ENCODE measurements at places on chromosomes 2 and 18.

DNA sequence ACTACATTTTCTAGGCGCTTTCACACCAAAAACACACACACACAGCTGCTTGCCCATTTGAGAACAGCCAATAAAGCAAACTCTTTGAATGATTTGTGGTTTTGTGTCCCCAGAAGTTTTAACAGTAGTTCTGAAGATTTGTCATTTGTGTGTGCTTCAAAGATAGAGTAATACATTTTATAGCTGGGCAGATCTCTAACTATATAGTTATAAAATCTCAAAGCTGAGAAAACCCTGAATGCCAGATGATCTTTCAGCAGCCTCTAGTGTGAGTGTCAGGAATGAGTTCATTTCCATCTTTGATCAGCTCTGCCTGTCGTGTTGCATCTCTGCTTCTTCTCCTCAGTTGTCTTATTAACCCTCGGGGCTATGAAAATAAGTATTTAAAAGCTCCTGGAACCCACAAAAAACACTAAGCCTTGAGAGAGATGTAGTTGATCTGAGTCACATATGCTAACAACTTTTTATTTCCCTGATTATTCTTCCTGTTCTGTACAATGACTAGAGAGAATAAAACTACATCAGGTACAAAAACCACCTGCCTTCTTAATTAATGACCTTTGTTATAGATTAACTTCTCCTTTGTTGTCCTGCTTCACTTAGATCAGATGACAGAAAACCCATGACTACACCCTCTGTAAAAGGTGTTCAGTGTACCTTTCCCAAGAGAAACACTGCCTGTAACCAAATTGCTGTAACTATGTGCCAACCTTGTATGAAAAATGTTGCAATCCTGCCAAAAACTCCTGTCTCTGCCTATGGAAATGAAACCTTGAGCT is 30.0 kb upstream of the SLC3A1 start:
- no peak for DNase-seq

GRCh38 chr2:51324051-51324450 is 292.1 kb upstream of the NRXN1 start:
- no peak for DNase-seq

- DNase-seq = no peak
These were observed 25.3 kb downstream of the FSHR start for GRCh38 chr2:49129034-49129433.

DNA sequence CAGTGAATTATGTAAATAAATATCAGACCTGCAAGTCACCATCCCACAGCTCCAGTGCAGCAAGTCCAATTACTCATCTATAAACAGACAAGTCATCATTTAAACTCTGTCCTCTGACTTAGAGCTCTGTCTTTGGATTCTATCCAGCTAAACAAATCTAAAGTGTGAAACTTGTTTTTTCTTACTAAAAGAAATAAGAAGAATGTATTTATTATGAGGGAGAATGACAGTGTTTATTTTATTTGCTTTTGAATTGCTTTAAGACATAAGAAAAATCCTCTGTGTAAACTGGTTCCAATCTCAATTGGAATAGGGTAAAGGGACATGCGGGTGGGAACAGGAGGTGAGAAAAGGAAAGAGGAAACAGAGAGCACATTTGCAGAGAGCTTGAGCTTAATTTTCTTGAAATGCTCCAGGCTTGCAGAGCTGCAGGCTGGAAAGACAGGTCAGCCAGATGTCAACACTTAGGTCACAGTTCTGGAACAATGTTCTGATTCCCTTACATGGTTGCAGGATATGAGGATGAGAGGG is 355.8 kb downstream of the MEIS1 start:
- DNase-seq = no peak

GRCh38 chr2:56590611-56591010 is 406.8 kb downstream of the CCDC85A start:
- DNase-seq = no peak

GRCh38 chr2:105328281-105329196 is 996 bp downstream of the TGFBRAP1 start:
- peak; percentile 56 for DNase-seq

DNA sequence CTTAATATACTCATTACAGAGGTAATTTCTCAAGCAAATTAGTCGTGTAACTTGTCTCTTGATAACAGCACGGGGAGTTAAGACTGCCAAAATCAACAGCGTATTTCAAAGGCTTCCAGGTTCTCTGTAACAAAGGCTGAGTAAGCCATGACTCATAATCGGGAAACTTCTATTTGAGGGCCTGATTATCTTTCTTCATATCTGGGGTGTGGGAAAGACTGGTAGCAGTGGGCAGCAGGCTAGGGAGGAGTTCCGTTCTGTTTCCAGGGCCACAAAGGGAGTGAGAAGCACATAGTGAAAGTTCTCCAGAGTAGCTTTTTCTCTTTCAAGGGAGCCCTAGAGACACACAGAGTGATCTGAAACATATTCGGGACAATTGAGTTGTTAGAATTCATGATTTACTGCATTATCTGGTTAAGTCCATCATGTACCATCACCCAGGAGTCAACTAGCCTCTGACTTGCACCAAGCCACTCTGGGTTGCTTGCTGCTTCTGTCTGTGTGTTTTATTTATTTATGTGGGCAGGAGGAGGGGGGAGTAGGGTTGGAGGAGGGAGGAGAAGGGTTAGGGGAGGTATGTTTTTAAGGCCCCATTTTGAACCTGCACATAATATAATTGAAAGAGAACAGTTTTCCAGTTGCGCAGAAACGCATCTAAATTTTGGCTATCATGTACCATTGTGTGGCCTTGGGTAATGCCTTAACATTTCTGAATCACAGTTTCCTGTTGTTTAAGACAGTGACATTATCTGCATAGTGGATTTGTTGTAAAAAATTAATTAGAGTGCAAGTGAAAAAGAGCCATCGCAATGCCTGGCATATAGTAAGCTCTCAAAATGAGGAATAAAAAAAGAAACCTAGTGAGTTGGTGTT is 80.5 kb upstream of the ITPRID2 start:
- DNase-seq = no peak

DNA sequence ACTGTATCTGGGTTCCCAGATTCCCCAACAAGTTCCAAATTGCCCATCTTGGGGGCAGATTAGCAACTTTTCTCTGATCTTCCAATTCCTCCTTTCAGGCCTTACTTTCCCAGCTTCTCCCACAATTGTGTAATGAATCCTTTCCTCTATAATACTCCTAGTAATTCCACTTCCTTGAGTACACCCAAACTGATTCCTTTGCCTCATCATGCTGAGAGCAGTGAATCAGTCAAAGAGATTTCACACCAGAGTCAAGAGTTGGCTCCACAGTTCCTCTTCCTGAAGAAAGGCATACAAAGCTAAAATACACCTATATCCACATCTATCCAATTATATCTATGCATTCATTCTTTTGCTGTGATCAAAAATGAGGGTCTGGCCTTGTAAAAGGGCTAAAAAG is 28.6 kb upstream of the DAPL1 start:
- DNase-seq = no peak

DNA sequence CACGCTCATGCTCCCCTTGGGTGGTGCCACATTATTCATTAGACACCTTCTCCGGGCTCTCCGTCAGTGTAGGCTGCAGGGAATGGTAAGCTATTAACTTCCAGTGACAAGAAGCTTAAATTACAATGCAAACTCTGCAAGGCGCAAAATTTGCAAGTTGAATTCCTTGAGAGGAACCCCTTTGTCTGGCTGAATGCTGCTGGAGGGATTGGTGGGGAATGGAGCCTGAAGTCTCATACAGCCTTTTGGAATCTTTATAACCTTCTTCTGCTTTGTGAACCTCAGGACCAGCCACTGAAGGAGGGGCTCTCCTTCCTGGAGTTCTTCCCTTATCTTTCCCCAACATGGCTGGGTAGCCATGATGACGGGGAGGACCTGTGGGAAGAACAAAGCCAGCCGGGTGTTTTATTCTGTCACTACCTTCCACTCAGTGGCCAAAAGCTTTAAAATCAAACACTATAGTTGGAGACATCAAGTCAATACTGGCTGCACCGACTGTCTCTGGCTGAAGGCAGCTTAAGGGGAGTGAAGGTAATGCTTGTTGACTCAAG is 220.9 kb upstream of the EPHA4 start:
- no peak for DNase-seq

DNA sequence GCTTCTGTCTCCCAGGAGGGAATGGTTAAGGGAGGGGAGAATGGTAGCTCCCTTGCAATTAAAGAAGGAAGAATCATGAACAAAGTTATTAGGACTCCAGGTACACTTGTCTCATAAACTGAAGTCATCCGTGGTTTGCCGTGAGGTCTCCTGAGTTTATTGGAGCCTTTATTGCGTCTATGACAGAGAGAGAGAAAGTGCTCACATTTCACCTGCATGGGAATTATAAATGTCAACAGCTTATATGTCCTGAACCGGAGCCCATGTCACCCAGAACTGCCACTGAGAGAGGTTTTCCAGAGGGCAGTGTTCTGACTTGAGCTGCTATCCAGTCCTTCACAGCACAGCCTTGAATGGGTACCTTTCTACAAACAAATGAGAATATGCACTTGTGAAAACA is 104.3 kb downstream of the STPG4 start:
- no peak for DNase-seq

DNA sequence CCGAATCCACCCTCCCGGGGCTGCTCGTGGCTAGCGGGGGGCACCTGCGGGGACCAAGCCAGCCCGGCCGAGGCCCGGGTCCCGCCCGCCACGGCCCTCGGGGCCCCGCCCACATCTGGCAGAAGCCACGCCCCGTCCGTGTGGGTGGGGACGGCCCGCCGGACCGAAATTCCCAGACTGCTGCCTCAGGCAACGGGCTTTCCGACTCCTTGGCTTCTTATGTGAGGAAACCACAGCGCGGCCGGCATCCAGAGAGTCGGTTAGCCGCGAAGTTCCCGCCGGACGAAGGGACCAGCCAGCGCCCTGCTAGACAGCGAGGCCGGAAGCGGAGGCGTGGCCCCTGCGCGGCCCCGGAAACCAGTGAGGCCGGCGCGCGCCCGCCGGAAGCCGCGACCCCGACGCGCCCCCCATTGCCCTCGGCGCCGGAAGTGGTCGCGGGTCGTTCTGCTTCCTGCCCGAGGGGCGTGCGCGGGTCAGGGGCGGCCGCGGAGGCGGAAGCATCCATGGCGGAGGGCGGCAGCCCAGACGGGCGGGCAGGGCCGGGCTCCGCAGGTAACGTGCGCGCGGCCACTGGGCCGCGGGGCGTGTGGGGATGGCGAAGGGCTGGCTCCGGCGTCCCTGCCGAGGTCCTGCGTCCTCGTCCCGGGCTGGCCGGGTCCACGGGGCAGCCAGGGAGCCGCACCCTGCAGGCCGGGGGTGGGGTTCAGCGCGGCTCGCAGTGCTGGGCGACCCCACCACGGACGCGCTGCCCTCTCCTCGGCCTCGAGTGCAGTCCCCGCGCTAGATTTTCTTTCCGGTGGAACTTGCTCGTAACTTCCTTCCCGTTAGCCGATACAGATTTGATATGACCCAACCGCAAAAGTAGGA is at the start of gene ASB1:
Gene ASB1 (plus strand): TSS at position 360 of the 867 bp plus-strand sequence. CDS start 144 bp downstream, at position 504.
- peak; percentile 88 for DNase-seq

- no peak for DNase-seq
These were observed 95.0 kb downstream of the TMEM163 start for GRCh38 chr2:134623796-134624195.

GRCh38 chr2:21317131-21317530 is 193.4 kb downstream of the TDRD15 start:
- peak; percentile 38 for DNase-seq

DNA sequence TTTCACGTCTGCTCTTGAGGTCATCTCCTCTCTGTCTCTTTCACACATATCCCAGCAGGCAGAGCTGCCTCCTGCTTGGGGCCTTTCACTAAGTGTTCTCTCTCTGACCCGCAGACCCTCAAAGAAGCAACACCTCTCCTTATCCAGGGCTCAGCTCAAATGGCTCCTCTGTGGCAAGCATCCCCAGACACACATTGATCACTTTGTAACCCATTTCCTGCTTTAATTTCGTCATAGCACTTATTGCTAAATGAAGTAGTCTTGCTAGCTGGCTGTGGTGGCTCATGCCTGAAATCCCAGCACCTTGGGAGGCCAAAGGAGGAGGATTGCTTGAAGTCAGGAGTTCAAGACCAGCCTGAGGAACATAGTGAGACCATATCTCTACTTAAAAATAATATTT is 41.4 kb downstream of the SGPP2 start:
- DNase-seq = no peak

DNA sequence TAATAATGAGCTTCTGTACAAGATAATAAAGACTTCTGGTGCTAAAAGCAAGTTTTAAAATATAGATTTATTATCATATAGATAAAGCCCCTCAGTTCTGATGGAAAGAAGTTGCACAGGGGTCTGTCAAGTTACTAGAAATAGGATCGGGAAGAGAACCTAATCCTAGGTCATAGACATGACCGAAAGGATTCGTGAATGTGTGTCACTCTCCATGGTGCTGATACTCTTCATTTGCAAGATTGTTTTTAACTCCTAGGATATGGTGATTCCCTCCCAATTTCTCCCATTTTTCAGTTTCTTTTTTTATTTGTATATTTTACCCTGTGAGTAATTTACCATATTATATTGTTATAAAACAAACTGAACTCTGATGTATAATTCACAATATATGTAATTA is 58.9 kb upstream of the CTNNA2 start:
- no peak for DNase-seq

DNA sequence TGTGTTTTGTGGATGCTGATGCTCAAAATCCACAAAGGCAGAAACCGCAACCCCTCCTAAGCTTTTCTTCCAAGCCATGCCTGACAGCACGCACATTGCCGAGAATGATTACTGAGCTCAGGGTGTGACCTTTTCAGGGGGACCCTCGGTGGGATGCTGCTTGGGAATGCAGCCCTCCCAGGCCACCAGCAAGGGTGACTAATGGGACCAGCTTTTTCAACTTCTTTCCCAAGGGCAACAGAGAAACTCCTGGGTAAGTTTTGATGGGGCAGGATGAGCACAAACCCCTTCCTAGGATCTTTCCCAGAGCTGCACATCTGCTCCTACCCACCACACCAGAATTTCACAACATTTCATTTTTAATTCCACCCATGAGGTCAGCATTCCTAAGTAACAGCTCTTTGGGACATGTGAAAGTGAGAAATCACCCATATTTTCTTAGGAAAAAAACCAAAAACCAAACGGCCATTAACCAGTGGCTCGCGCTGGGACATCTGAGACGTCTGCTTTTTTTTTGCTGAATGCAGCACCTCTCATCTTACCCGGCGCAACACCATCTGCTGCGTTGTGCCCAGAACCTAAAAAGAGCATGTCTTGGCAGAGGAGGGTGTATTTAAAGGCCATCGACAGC is 119.0 kb downstream of the ARL4C start:
- no peak for DNase-seq

DNA sequence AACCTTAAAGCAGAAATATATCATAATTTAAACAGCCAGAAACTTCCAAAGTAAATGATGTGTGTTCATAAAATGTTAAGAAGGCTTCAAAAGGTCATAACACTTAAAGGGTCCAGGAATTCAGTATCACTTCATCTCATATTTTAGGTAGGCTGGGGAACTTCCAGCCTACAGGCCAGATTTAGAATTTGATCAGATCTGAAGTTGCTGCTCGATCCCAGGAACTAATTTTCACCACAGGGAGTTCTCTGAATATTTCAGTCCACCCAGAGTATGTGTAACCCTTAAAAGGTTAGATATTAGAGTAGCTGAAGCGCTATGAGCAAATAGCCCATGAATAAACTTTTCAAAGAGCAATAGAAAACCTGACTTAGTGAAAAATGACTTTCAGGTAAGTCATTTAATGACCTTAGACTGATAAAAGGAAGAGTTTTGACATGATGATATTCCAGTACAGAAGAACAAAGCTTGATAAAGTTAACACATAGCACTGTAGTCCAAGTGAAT is 1.7 kb downstream of the WIPF1 start:
- no peak for DNase-seq

Data from CMK (cell line).